ENCODE measurements at places on chromosomes 7 and 10.
A peak's percentile ranks its signal among the peaks of the same experiment; 100 is the strongest.

- DNase-seq: no peak
Observed at GRCh38 chr10:107481881-107482280, 317.4 kb upstream of the SORCS1 start.

DNA sequence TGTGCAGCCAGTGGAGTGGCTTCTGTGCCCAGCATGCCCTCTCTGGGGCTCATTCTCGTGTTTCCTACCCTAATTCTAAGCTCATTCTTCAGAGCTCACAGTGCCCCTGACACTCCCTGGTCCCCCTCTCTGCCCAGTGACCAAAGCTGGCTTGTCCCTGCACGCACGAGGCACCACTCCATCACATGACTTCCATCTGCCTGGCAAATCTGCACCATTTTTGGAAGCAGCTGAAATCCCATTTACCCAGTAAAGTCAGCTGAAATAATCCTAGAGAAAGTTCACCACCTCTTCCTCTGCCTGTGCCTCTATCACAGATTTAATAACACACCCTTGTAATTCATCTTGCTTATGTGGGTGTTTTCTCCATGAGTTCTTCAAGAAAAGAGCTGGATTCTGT lies 616.9 kb downstream of the PTPRN2 start:
- no peak for DNase-seq

- DNase-seq: no peak
Observed at GRCh38 chr7:30771880-30772425, 736 bp downstream of the MINDY4 start.

GRCh38 chr7:31899356-31899927 lies 170.8 kb downstream of the PDE1C start:
- no peak for DNase-seq

DNA sequence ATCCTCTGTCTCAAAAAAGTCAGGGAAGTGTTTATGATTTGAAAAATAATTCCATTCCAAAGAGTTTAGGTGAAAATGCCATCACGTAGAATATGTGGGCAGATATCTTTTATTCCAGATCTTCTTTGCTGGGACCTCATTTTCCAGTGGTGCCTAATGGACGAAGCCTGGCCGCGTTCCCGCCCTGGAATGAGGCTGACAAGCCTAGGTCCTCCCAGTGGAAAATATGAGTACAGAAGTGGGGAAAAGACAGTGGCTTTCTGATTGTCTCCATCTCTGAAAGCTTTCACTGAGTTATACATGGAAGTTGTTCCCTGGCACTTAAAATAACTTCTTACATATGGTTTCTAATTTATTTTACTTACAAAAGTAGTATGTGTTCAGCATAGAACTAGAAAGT lies 139.4 kb downstream of the TACC2 start:
- peak; percentile 58 for DNase-seq

All from stomach (tissue), 19 donors.